Activated naive CD8-positive, alpha-beta T cell treated with anti-CD3 and anti-CD28 coated beads for 36 hours (primary cell): ENCODE measurements at places on chromosomes 2 and 18. TPM values are rescaled to one million over a fixed set of nuclear protein-coding genes. Genes with fewer than 3 reads are reported as not detected.

GRCh38 chr2:224094413-224094812 is 55.3 kb upstream of the SERPINE2 start:
- DNase-seq = no peak
- H3K27ac ChIP-seq = no peak overlapping the region
- peaks cover 4% of the 10 kb centered on the region for H3K27me3 ChIP-seq
- no peaks in the 10 kb centered on the region for H3K36me3 ChIP-seq
- H3K4me1 ChIP-seq = no peaks in the 10 kb centered on the region

The TP53I3 gene
- total RNA-seq = 1.8 TPM

The DSC3 gene
- total RNA-seq = 0.56 TPM

The SLC19A3 gene
- not detected for total RNA-seq

The SRD5A2 gene
- total RNA-seq = not detected

DNA sequence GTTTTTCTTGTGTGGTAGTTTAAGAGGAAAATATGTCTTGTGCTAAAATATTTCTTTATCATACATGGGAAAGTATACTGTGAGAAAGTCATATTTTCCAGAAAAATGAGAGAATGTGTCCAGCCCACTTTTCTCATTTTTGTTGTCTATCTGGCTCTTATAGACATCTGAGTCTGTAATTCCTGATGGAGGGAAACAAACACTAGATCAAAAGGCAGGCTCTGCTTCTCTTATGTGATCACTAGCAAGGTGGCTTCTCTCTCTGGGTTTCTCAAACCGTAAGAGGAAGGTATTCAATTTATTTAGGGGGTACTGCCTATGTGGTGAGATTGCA is 40.0 kb upstream of the PEX13 start:
- H3K4me3 ChIP-seq = no peak overlapping the region
- H3K27me3 ChIP-seq = no peaks in the 10 kb centered on the region
- peaks cover 4% of the 10 kb centered on the region for H3K36me3 ChIP-seq
- H3K4me1 ChIP-seq = peaks cover 24% of the 10 kb centered on the region
- H3K27ac ChIP-seq = peak overlapping the region; percentile 9

DNA sequence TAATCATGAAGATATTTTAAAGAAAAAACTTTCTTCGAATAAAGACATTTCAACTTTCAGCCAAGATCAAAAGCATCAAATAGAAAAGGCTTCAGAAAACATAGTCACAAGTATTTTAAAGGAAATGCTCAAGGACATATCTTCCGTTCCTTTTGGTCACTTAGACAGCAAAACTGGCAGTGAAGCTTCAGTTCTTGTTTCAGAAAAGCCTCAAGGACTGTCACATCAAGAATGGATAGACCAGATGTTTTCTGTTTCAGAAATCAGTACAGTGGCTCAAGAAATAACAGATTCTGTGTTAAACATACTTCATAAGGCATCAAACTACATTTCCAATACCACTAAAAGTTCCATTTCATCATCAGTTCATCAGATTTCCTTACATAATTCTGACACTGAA is 51.8 kb downstream of the FSIP2 start:
- no peak overlapping the region for H3K4me3 ChIP-seq
- DNase-seq = no peak
- H3K36me3 ChIP-seq = no peaks in the 10 kb centered on the region
- H3K27ac ChIP-seq = no peak overlapping the region
- H3K4me1 ChIP-seq = no peaks in the 10 kb centered on the region

DNA sequence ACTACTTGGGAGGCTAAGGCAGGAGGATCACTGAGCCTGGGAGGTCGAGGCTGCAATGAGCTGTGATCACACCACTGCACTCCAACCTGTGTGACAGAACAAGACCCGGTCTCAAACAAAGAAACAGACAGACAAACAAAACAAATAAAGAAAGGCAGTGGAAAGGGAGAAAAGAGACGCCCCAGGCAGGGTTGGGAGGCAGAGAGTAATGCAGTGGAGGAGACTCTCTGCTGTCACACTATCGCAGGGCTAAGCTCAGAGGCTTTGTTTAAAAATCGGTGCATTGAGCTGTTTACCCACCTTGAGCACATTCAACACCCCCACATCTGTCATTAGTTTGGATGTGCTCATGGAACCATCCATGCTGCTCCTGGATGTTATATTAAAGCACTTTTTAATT is 84.2 kb upstream of the RMP24 start:
- H3K4me1 ChIP-seq = no peaks in the 10 kb centered on the region
- H3K27me3 ChIP-seq = peaks cover 18% of the 10 kb centered on the region
- no peak overlapping the region for H3K27ac ChIP-seq
- peaks cover 3% of the 10 kb centered on the region for H3K36me3 ChIP-seq
- DNase-seq = no peak

- peaks cover 89% of the 10 kb centered on the region for H3K27me3 ChIP-seq
- H3K4me3 ChIP-seq = no peak overlapping the region
- no peak overlapping the region for H3K27ac ChIP-seq
- no peak for DNase-seq
Observed at GRCh38 chr2:176145085-176145969, 6.0 kb upstream of the HOXD4 start.

GRCh38 chr2:86357392-86357963 is 20.1 kb upstream of the REEP1 start:
- no peaks in the 10 kb centered on the region for H3K36me3 ChIP-seq
- H3K27ac ChIP-seq = no peak overlapping the region
- H3K4me3 ChIP-seq = no peak overlapping the region

DNA sequence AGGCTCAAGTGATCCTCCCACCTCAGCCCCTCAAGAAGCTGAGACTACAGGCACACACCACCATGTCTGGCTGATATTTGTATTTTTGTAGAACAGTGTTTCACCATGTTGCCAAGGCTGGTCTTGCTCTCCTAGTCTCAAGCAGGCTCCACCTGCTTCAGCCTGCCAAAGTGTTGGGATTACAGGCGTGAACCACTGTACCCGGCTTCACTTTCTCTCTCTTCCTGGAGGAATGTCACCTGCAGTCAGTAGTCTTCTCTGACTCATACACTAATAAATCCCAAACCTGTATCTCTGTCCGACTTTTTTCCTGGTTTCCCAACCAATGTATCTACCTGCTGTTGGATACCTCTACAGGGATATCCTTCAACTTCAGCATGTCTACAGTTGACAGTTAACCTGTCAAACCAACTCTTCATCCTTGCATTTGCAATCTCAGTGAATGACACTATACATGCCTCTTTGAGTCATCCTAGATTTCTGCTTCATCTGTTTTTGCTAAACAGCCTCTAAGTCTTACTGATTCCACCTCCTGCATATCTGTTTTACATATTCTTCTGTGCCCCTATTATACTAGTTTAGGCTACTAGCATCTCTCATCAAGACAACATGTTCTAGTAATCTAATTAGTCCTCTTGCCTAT is 54.5 kb downstream of the RBBP8 start:
- H3K4me3 ChIP-seq = no peak overlapping the region
- no peaks in the 10 kb centered on the region for H3K27me3 ChIP-seq
- H3K36me3 ChIP-seq = peaks cover 17% of the 10 kb centered on the region

GRCh38 chr18:44035554-44035953 is 645.1 kb upstream of the SETBP1 start:
- no peak overlapping the region for H3K27ac ChIP-seq
- no peak overlapping the region for H3K4me3 ChIP-seq
- DNase-seq = no peak
- no peaks in the 10 kb centered on the region for H3K4me1 ChIP-seq
